ENCODE measurements at places on chromosomes 5 and 9.

DNA sequence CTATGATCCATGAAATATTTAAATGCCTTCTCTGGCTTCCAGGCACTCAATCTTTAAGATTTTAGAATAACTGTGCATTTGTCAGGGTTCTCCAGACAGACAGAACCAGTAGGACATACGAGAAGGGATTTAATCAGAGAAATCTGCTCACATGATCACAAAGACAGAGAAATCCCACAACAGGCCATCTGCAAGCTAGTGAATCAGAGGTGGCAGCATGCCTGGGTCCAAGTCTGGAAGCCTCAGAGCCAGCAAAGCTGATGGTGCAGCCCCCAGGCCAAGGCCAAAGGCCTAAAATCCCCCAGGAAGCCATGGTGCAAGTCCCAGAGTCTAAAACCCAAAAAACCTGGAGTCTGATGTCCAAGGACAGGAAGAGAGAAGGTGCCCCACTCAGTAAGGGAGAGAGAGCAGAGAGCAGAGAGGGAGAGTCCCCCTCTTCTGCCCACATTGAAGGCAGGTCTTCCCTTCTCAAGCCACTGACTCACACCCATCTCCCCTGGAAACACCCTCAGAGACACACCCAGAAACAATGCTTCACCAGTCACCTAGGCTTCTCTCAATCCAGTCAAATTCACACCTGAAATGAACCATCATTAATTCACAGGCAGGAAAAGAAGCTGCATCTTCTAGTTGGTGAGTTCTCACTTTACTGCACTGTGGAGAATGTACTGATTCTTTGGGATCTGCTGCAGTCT, 48.7 kb downstream of the CAMSAP1 start:
- no peak for DNase-seq

DNA sequence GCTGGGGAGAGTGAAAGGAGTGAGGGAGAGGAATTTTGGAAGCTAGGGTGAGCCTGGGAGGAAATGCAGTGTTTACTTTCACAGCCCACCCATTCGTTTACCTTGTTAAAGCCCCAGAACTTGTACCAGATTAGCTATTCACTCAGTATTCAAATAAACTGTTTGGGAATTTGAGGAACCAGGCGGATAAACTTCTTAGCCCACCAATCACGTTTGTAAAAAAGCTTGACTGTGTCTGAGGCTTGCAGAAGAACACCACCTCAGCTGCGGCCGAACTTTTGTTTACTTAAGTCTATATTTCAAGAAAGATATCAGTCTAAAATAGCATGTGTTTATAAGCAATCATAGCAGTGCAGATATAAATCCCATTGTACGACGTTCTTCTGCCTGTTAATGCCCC, 5.2 kb upstream of the TLE1 start:
- DNase-seq = no peak

DNA sequence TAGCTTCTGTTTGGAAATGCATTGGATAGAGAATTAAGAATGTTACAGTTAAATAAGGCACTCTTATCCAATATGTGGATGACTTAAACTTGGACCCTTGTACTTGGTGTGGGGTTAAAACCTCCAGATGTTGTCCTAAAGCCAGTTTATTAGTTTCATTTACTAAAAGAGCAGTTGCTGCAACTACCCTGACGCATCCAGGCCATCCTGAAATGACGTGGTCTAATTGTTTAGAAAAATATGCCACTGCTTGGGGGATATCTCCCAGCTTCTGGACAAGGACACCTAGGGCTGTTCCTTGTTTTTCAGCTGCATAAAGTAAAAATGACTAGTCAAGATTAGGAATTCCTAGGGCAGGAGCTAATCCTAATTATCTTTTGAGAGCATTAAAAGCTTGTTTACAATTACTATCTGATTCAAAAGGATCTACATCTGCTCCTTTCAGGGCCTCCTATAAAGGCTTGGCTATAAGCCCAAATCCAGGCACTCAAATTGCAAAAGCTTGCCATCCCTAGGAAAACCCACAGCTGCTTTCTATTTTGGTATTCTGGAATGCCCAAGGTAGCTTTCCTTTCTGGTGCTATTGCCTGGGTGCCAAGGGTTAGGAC, 45.7 kb upstream of the SLCO4C1 start:
- no peak for DNase-seq

DNA sequence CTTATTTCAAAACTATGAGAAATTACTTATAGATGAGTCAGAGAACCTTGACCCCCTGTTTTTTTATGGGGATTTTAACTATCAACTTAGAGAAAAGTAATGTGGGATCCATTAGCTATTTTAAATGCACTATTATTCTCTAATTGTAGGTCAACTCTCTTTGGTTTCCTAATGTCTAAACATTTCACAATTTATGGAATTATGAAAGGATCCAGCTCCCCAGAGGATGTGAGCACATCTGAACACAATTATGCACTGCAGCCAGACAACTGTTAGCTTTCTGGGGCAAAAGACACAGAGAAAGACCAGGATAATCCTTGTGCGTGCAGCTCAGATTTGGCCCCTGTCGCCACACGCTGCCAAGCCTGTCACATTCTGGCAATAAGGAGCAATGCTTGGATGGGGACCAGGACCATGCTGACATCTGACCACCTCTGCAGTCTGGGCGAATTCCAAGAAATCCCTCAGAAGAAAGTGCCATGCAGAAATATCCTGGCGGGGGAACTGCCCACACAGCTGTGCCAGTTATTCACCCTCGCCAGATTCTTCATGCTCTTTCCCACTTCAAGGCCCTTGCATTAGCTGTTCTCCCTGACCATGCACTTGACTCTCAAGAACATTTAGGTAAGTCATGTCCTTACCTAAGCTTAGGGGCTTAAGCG, 22.2 kb upstream of the CMBL start:
- DNase-seq = no peak

- no peak for DNase-seq
Measured at GRCh38 chr5:36174119-36174518, 22.2 kb downstream of the SKP2 start.
